T-helper 2 cell treated with Interferon-gamma antibody and Interleukin-4, amounts not matched to agents 100 ng/mL and 5 ng/mL, for 36 hours (primary cell): ENCODE measurements at places on chromosomes 16 and 17. TPM values are rescaled to one million over a fixed set of nuclear protein-coding genes. Genes with fewer than 3 reads are reported as not detected.

NPIPB6 gene
- total RNA-seq, result 2.0 and 2.1 TPM in 2 replicates

POLR2A gene
- total RNA-seq, result 192 and 200 TPM in 2 replicates

MARF1 gene
- total RNA-seq, result 63.0 and 64.4 TPM in 2 replicates

MAP2K3 gene
- total RNA-seq, result 57.8 and 58.0 TPM in 2 replicates

SOX9 gene
- total RNA-seq, result not detected in 2 replicates

ANKFN1 gene
- not detected in 2 replicates for total RNA-seq

PHOSPHO1 gene
- total RNA-seq, result not detected in 2 replicates
